Germinal center (tissue), 1 donor: ENCODE measurements at places on chromosomes 2 and 18.

DNA sequence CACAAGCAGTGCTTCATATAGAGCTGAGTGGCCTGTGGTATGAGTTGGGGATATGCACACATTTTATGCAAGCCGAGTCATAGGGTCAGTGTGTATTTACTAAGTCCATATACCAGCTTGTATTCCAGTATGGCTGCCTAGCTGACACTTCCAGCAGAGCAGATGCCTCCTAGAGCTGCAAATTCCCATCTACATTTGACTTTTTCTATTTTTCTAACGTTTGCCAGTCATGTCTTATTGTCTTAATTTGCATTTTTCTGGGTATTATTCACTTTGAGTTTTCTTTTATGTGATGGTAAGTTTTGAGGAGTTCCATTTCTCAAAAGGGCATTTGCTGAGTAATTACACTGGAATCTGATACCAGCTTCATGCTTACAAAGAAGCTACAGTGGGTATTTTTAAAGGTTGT is 334.5 kb upstream of the CDH2 start:
- no peak for DNase-seq

DNA sequence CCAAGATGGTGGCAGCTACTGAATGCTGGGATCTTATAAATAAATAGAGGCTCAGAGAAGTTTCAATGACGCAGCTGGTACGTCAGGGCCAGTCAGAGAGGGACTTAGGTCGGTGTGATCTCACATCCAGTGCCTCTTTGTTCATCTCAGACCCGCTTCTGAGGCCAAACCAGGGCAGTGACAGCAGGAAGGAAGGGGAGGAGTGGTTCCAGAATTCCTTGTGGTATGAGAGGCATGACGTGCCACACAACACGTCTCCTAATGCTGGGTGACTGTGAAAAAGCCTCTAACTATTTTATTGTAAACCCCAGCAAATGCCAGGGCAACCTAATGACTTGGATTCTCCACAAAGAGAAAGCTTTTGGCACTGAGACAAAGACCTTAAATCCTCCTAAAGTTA is 423.3 kb downstream of the LPIN1 start:
- no peak for DNase-seq

GRCh38 chr2:32498306-32498705 is 129.5 kb upstream of the TTC27 start:
- DNase-seq: no peak

DNA sequence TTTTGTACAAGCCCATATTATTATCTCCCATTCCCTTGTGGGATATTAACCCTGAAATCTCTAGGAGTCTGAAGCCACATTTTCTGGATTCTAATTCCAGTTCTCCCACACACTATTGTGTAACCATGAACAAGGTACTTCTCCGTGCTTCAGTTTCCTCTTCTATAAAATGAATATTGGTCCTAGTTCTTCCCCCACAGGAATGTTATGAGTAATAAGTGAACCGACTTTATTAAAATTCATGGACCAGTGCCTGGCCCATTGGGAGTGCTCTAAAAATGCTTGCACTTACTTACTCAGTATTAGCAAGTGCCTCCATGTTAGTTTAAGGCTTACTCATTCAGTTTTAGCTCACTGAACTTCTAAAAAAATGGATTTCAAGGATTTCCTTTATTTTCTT is 1.4 kb upstream of the ACMSD start:
- DNase-seq: no peak

GRCh38 chr2:47011696-47012095 is 96.1 kb upstream of the MCFD2 start:
- no peak for DNase-seq

- no peak for DNase-seq
These were observed 102.5 kb downstream of the FMNL2 start for GRCh38 chr2:152437276-152438108.

DNA sequence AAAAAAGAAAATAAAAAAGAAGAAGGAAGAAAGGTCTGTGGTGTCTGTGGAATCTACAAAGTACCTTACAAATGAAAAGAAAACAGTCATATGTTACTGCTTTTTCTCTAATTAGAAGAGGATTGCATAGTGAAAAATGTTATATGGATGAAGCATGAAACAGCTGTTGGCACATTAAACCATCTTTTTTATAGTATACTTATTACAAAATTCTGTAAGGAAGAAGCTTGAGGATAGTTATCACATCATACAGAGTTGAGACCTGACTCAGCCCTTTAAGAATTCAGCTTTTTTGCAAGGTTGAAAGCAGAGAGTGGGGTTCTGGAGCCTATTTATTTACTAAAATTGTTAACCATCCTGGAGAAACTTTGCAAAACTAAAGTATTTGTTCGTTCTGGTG is 222.7 kb downstream of the PHLPP1 start:
- DNase-seq: no peak

- no peak for DNase-seq
These were observed 42.6 kb downstream of the PNO1 start for GRCh38 chr2:68200157-68200787.

DNA sequence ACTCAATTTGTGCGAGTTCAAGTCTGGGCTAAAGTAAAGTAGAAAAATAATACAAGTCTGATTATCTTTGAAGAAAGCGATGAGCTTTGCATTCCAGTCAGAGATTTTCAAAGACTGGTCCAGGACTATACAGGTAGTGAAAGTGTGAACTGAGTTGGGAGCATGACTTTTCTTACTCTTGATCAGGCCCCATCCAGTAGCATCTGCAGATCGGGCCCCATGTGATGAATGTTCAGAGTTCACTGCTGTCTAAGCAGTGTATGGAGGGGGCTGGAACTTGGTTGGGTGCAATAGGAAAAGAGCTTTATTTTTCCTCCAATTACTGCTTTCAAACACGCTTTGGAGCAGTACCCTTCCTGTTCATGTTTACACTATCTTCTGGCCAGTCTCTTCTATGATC is 747.4 kb upstream of the ID2 start:
- DNase-seq: no peak

DNA sequence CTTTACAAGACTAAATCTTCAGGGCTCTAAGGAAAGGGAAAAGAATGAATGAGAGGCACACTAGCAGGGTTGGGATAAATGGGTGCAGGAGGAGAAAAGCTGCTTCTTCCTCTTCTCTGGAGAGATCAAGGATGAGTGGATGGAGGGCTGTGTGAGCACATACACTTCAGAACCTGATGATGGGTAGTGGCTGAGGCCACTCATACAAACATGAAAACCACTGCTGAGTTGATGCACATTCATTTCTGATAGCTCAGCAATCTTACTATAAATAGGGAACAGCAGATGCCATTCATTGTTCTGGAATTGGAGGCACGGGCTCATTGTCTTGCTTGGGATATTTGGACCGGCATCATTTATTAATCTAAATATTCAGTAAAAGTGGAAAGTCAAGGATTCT is 152.4 kb upstream of the KCTD1 start:
- DNase-seq: no peak

- DNase-seq: no peak
These were observed 138.3 kb downstream of the FAM124B start for GRCh38 chr2:224263571-224264043.

GRCh38 chr2:97005353-97005752 is 19.0 kb upstream of the FAM178B start:
- no peak for DNase-seq

- no peak for DNase-seq
These were observed 21.0 kb downstream of the FHL2 start for GRCh38 chr2:105377871-105378270.

DNA sequence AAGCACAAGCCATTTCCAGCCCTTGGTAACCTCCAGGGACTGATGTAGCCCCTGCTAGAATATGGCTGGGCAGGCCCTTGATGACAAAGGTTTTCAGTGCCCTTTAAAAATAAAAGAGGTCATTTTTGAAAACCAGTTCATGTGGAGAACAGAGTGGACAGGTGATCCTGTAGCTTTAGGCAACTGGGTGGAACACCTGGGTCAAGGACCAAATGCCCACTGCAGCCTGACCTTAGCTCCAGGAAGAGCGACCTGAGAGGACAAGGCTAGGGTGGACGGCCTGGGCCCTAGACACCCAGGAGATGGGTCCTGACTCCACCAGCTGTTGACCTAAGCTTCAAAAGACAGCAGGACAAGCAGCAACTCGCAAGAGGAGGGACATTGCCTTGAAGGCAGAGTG is 116.6 kb downstream of the LIPG start:
- no peak for DNase-seq

DNA sequence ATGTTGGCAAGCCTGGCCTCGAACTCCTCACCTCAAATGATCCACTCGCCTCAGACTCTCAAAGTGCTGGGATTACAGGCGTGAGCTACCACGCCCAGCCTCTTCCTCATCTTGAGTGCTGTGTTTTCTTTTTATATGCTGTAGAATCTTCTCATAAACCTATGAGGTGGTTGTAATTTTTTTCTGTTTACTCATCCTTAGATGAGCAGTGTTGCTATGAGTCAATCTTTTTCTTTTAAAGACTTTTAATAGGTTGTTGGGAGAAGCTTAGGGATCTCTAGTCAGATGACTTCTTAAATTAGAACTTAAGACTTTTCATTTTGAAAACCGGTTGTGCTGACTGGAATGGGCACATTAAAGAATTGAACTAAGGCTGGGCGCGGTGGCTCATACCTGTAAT is 8.7 kb upstream of the AAK1 start:
- no peak for DNase-seq

- no peak for DNase-seq
These were observed 10.0 kb upstream of the AGFG1 start for GRCh38 chr2:227461811-227462461.
